Gastroesophageal sphincter (tissue), 4 donors: ENCODE measurements at places on chromosomes 5 and 9.

DNA sequence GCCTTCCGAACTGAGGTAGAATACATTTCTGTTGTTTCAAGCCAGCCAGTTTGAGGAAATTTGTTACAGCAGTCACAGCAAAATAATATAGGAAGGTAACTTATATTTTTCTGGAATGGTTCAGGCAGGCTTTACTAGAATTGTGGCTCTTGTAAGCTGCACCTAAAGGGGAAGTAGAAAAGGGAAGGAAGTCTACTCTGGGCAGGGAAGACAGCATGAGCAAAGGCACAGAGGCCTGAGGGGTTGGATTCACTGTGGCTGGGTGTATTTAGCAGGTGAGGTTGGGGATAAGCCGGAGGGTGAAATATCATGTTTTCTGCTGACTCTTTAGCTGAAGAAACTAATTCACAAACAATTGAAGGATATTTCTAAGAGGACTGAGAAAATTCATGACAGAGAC lies 183.5 kb downstream of the GAS1 start:
- ATAC-seq = no peak

DNA sequence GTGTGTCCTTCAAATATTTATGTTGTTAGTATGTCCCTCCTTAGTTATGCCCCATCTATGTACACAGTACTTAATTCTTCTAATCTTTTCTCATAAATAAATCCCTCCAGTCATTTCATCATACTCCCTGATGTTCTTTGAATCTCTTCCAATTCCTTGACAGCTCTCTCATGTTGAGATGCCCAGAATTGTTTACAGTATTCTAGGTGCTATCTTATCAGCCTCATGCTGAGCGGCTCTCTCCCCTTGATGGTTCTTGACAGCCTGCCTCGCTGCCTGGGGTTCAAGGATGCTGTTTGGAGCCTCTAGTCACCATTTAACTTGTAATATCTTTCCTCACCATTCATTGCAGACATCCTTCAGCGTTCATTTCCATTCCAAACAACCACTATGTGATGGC lies 799.2 kb downstream of the BRINP1 start:
- ATAC-seq = no peak

GRCh38 chr9:71250581-71250980 lies 129.2 kb upstream of the TRPM3 start:
- ATAC-seq = no peak

DNA sequence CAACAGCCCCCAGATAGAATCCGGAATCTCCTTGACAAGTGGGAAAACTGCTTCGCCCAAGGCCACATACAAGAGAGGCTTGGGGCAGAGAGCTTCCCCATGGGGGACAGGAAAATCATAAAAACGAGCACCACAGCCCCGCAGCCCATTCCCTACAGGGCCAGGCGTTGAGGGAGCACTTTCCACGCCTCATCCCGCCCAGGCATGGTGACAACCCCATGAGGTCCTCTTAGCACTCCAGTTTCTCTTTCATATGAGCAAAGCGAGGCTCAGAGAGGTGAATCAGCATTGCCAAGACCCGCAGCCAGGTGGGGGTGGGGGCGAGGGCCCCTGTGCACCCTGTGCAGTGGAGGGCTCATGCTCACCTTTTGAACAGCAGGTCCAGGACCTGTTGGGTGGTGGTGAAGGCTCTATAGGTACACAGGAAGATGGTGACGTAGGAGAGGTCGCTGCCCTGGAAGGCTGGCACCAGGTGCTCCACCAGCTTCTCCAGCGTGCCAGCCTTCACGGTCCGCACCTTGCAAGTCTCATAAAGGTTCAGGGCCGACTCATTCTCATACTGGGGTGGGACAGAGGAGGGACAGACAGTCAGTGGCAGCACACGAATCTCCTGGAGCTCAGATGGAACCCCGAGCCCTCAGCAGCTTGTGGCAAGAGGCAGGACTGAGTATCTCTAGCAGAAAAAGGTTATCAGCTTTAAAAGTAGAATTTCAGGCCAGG lies 10.9 kb downstream of the RALGDS start:
- ATAC-seq = no peak

DNA sequence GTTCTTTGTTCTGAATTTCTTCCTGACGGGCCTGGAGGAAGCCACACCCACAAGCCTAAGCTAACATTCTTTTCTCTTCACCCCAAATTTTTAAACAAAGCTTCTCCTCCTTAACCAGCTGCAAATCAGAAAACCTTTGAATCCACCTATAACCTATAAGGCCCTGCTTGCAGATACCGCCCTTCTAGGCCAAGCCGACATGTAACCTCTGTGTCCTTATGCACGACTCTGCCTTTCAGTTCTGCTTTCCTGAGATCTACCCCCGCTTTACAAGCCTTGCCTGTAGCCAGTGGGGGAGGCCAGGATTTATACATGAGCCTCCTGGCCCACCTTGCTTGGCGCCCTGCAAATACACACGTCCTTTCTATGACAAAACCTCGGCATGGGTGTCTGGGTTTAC lies 19.3 kb downstream of the BRD9 start:
- no peak for ATAC-seq

GRCh38 chr9:110106661-110107060 lies 101.3 kb downstream of the C9orf152 start:
- no peak for ATAC-seq

DNA sequence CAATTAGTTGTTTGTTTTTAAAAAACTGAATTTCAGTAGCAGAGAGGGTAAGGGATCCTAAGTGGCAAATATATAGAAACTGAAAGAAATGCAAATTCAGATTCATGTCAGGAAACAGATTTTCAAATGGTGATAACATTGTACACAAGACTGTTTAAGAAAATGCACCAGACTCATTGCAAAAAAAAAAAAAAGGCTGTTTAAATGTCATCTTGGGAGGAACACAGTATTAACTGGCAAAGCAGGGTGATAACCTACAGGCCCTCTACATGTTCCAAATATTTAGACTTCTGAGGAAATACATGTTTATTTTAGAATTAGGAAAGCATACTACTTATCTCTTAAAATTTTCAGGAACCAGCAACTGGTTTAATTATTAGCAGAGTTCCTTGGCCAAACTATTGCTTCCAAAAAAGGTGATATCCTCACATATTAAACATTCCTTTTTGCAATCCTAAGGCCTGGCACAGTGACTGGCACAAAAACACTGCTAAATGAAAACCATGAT lies 114.5 kb downstream of the TSSK1B start:
- ATAC-seq = no peak

GRCh38 chr5:10364186-10364689 lies 10.7 kb downstream of the MARCHF6 start:
- ATAC-seq = no peak

- ATAC-seq = no peak
These were observed 173.1 kb downstream of the CCDC171 start for GRCh38 chr9:15725953-15726352.

GRCh38 chr9:36987409-36987808 lies 46.7 kb downstream of the PAX5 start:
- ATAC-seq = no peak

DNA sequence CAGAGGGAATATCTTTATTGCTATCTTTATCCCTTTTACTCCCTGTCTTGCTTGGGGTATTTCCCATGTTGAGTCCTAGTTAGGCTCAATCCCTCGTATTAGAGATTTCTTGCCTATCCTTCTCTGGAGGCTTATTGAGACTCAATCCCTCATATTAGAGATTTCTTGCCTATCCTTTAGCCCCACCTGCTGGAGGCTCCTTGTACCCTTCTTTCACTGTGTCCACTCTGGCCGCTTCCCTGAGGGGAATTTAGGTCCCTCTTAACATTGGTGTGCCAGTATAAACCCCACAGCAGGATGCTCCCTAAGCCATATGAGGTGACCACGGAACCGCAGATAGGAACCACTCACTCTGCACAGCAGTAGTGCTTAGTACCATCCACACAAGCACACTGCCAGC lies 110.7 kb upstream of the MAMDC2 start:
- ATAC-seq = no peak

- no peak for ATAC-seq
These were observed 98.5 kb upstream of the LMX1B start for GRCh38 chr9:126515001-126515872.

DNA sequence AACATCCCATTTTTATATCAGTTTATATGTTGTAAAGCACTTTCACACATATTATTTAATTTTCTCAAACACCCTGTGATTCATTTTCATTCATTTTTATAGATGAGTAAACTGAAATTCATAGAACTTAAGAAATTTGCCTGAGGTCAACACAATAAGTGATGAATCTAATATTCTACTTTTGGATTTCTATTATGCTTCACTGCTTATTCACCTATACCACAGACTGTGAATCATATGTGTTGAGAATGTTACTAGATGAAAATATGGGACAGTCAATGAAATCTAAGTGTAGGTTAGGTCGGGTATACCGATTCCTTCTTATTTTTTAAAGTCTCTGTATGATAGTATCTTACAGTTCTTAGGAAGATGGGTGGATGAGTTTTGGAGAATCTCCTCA lies 24.8 kb downstream of the CDC37L1 start:
- no peak for ATAC-seq

GRCh38 chr5:111422747-111423720 lies 89.3 kb downstream of the STARD4 start:
- ATAC-seq = no peak

- no peak for ATAC-seq
These were observed 98.2 kb downstream of the CSNK1G3 start for GRCh38 chr5:123610209-123610608.

DNA sequence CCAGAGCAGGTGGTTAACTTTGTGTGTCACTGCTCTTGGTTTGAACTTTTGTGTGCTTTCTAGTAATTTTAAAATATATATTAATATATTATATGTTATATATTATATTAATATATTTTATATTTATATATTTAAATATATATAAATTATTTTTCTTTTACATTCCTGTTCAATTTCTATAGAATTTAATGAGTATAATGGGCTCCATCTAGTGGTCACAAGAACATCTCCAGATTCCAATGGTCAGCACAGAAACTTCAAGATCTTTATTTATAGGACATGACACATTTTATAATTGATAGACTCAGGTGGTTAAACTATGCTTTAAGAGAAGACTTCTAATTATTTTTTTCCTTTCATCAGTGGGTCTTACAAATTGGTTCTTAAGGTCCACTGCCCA lies 39.1 kb downstream of the COL23A1 start:
- no peak for ATAC-seq

- no peak for ATAC-seq
These were observed 18.1 kb downstream of the PITX1 start for GRCh38 chr5:135015942-135016341.

GRCh38 chr5:173672166-173672565 lies 55.7 kb upstream of the BOD1 start:
- no peak for ATAC-seq

GRCh38 chr9:13388157-13388556 lies 108.7 kb upstream of the MPDZ start:
- ATAC-seq = peak; percentile 52

DNA sequence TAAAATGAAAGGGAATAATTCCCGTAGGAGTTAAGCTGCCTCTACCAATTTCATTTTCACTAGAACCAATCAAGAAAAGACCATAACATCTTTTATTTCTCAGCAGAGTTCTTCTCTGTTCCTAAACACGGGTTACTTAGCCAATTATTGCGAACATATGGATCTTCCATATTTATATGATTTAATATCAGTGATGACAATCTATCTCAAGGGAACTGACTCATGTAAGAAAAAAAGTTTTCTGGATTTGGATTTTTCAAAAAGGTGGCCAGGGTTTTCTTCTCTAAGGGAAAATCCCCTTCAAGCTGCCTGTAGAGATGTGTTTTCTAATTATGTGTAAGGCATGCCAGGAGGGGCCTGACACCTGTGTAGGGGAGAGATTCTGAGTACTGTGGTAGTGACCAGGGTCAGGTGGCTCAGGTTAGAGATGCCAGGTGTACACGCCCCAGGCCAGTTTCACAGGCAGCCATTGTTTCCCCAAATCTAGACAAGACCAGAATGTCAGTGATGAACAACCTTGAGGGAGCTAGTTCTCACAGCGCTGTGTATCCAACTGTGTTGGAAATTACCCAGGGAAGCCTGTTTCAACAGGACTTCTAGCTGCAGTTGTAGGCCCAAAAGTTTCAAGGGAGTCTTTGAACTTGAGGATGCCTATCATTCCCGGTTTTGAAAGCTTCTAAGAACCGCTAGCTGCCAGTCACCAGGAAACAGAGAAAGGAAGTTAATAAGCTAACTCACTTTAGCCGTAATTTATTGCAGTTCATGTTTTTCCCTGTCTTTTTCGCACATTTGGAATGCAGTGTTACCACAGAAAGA lies 572.5 kb upstream of the RGMB start:
- ATAC-seq = no peak

DNA sequence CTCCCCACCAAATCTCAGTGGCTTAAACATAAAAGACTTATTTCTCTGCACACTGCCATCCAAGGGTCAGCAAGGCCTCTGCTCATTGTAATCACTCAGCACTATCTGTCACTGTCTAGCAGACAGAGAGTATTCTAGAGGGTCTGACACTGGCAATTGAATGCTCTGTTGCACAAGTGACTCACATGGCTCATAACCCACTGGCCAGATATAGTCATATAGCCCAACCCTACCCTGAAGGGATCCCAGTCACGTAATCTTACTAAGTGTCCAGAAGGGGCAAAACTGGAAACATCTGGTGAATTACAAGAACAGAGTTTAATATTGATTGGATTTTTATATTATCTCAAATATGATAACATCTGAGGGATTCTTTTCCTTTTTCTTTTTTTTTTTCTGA lies 80.7 kb downstream of the TSSK1B start:
- no peak for ATAC-seq

GRCh38 chr5:41403846-41404245 lies 106.6 kb downstream of the PLCXD3 start:
- ATAC-seq = no peak

GRCh38 chr5:138177941-138178515 lies 402 bp downstream of the BRD8 start:
- no peak for ATAC-seq

DNA sequence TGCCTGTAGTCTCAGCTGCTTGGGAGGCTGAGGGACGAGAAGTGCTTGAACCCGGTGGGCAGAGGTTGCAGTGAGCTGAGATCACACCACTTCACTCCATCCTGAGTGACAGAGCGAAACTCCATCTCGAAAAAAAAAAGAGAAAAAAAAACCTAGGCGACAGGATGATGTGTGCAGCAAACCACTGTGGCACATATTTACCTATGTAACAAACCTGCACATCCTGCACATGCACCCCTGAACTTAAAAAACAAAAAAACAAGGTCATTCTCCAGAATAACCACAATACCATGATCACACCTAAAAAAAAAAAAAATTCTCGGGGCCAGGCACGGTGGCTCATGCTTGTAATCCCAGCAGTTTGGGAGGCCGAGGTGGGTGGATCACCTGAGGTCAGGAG lies 7.5 kb upstream of the DOLPP1 start:
- no peak for ATAC-seq

GRCh38 chr5:171152382-171152781 lies 156.7 kb upstream of the TLX3 start:
- ATAC-seq = no peak

DNA sequence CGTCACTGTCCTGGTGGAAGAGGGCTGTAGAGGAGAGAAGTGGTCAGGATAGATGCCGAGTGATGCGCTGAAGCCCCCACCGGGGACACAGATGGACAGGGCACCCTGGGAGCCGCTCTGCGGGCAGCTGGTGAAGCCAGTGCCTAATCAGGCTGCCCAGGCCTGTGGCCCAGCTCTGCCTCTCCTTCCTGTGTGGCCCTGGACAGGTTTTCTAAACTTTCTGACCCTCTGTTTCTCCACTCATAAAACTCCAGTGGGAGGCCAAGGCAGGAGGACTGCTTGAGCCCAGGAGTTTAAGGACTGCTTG lies 86.1 kb downstream of the C5orf15 start:
- ATAC-seq = no peak
